Stromal cell of bone marrow (primary cell): ENCODE measurements at places on chromosomes 4 and X.

DNA sequence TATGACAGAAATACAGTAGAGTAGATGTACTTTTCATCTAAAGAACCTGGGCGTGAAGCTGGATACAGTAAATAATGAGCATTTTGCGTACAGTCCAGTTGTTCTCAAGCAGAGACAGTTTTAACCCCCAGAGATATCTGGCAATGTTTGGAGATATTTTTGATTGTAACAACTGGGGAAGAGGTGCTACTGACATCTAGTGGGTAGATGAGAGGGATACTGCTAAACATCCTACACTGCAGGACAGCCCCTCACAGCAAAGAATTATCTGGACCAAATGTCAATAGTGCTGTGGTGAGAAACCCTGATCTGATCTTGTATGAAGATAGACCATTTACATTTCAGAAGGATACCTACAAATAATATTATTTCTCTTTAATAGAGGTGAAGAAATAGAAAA, 200.2 kb upstream of the FAM47A start:
- no peak for DNase-seq

DNA sequence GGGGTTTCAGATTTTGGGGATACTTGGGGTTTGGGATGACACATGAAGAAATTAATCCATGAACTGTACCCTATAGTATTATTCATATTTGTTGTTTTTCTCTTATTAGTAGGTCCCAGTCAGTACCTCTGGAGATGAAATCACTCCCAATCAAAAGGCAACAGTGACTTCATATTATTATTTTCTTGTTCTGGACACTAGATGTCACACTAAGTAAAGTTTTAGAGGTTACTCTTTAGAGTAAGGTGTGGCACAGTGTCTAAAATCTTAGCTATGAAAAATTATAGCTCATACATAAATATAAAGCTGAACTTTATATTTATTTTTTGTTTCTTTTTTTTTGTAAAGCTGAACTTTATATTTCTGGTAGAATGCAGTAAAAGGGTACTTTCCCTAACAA, 35.1 kb downstream of the FAM114A1 start:
- no peak for DNase-seq

GRCh38 chr4:153573221-153573620, 107.1 kb downstream of the TMEM131L start:
- no peak for DNase-seq

GRCh38 chr4:134708026-134708425, 506.4 kb upstream of the PABPC4L start:
- no peak for DNase-seq

DNA sequence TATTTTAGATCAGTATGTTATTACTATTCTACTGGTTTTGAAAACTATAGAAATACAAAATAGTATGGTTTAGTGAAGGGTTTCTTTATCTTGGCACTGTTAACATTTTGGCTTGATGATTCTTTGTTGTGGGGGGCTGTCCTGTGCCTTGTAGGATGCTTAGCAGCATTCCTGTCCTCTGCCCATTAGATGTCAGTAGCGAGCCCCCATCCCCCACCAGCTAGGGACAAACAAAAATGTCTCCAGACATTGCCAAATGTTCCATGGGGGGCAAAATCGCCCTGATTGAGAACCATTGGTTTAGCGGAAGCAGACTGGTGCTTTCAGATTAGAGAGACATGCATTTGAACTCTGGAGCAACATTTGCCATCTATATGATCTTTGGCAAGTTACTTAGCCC, 23.3 kb downstream of the SPARCL1 start:
- no peak for DNase-seq

GRCh38 chr4:158420782-158421181, 100.9 kb upstream of the RXFP1 start:
- no peak for DNase-seq

DNA sequence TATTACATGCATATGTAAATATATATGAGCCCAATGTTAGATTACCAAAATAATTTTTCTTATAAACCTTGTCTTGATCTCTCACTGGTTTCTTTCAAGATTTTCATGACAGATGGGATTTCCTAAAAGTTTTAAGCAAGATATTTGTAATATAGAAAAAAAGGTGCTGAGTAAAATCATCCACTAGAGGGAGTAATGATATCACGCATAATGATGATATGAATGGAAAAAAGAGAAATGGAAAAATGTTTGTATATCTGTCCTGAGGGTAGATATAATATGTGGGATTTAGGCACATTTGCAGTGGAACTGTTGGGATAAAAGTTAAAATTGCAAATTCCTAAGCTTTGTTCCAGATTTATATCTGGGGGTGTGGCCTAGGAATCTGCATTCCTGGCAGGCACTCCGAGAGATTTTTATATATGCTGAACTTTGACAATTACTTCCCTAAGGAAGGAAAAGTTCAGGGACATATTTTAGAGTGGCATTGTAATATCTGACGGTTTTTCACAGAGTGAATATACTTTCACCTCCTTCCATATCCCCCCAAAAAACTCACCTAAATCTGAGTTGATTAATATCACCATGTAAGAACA, 60.5 kb downstream of the TMA16 start:
- no peak for DNase-seq

DNA sequence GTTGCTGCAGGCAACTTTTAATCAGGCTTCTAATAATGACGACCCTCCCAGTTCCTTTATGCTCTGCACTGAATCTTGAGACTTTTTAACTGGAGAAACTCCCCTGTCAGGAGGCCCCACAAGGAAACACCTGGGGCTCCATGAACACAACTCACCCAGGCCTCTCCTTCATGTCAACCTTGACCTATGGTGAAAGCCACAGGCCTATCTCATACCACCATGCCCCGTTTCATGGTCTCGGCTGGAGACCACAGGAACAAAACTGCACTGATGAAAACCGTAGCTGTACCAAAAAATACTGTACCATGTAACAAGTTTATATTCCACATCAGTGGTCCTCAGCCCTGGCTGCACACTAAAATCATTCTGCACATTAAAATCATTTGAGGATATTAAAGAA, 57.0 kb downstream of the ZNF827 start:
- no peak for DNase-seq

- no peak for DNase-seq
Measured at GRCh38 chr4:16187455-16187854, 38.8 kb downstream of the TAPT1 start.

- no peak for DNase-seq
Measured at GRCh38 chr4:44914748-44915147, 188.4 kb upstream of the GNPDA2 start.

DNA sequence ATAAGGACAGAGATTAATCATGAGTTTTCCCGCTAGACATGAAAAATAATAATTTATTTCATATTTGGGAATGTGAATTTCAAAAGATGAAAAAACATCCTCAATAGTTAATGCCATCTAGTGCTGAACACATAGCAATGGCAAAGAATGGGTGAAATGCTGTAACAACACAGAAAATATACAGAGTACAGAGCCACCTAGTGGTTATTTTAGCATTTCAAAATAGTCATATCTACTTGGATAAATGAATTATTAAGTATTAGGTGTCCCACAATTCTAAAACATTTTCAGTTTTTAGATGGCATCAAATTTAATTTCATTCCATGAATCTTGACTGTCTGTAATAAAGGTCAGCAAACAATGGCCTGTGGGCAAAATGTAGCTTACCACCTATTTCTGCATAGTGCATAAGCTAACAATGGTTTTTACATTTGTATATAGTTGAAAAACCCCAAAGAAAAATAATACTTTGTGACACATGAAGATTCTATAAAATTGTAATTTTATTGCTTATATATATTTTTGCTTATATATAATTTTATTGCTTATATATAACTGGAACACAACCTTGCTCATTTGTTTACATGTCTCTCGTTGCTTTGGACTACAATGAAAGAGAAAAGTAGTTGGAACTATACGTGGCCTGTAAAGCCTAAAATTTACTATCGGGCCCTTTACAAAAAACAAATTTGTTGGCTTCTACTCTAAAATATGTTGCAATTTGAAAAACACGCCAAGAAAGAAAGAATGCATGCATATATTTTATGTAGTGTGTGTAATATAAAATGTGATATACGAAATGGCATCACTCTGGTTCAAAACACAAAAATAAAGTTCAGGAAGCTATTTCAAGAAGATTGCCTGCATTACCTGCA, 99.1 kb upstream of the FAM47C start:
- peak; percentile 21 for DNase-seq

DNA sequence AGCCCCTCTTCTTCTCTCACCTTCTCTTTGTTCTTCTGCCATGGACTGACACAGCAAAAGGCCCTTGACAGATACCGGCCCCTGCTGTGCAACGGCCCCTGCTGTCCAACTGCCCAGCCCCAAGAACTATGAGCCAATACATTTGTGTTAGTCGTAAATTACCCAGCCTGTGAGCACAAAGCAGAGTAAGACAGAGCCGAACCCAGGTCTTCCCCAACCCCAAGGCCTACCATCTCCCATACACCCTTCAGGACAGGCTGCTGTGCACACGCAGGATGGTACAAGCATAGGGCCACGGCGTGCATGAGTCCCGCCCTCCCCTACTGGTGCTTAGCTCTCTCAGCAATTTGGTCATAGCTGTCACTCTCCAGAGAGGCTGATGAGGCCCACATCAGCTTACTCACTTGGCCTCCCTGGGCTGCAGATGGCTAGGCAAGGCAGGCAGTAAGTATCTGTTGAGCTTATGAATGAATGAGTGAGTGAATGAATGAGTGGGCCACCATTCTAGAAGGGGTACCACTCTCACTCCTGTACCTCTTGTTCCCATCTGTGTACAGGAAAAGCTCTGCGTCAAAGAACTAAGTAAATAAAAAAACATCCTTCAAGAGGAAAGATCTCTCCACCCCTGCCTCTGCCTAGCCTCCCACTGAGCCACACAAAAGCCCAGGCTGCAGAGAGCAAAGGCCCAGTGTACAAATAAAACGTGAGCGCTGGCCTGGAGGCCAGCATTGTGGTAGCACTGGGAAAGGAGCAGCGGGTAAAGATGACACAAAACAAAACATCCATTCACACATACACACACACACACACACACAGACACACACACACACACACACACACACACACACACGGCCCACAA, 13.9 kb downstream of the WDR1 start:
- DNase-seq = no peak

DNA sequence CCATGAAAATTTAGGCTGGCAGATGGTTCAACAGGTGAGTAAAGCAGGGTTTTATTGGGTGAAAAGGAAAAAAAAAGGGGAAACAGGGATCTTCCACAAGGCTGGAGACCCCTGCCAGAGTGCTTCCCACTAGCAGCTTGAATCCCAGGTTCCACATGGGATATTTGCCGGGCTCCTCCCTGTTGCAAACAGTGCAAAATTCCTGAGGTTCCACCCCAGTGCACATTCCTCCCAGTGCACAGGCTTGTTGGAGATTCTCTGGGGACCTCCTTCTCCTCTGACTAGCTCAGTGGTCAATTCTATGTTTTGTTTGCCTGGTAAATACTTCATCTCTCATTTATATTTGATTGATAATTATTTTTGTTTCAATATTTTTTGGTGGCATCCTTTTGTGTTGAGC, 66.4 kb upstream of the UGT2B15 start:
- DNase-seq = no peak

DNA sequence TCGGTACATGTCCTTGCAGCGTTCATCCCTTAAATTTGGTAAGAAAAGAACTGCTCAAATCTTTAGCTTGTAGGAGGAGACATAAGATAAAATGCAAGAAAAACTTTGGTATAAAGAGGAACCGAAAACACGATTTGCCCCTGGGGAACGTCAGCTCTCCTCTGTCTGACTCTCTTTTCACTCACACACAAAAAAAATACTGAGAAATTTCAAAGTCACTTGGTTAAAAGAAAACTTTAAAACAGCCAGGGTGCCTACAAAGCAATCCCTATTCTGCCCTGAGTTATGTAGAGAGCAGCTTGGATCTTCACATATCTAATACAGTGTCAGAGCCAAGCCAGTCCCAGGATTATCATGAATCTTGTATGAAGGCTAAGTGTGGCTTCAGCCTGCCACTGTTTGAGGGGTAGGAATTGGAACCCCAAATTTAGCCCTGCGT, 248.5 kb upstream of the CXXC4 start:
- no peak for DNase-seq

GRCh38 chr4:175891851-175892250, 79.8 kb upstream of the GPM6A start:
- DNase-seq = peak; percentile 4

GRCh38 chr4:105386012-105386411, 87.8 kb downstream of the PPA2 start:
- DNase-seq = no peak

GRCh38 chr4:35933901-35934300, 310.4 kb downstream of the ARAP2 start:
- DNase-seq = no peak

- no peak for DNase-seq
Measured at GRCh38 chrX:129963729-129964128, 18.7 kb upstream of the BCORL1 start.

GRCh38 chrX:133859336-133859735, 126.1 kb downstream of the GPC3 start:
- no peak for DNase-seq

DNA sequence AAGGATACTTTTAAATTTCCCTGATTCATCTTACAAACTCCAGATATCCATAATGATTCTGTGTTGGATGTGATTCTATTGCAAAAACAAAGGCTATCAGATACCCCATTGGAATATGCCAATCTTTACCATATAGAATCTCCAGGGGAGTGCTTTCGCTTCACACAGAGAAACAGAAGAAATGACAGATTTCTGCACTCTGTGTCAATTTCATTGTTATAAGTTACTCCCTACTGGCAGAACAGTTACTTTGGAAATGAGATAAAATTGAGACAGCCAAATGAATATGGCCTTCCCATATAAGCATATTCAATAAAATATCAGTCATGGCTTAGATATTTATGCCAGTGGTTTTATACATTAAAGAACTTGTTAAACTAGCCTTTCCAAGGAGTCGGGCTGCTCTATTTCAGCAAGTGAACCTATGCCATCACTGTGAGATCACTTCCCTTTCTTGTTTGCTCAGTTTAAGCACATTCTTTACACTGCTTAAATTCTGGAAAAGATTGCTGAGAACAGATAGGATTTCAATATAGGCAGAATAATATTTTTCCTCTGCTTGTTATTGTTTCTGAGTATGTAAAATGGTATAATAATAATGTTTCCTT, 127.5 kb upstream of the ANXA10 start:
- DNase-seq = no peak

DNA sequence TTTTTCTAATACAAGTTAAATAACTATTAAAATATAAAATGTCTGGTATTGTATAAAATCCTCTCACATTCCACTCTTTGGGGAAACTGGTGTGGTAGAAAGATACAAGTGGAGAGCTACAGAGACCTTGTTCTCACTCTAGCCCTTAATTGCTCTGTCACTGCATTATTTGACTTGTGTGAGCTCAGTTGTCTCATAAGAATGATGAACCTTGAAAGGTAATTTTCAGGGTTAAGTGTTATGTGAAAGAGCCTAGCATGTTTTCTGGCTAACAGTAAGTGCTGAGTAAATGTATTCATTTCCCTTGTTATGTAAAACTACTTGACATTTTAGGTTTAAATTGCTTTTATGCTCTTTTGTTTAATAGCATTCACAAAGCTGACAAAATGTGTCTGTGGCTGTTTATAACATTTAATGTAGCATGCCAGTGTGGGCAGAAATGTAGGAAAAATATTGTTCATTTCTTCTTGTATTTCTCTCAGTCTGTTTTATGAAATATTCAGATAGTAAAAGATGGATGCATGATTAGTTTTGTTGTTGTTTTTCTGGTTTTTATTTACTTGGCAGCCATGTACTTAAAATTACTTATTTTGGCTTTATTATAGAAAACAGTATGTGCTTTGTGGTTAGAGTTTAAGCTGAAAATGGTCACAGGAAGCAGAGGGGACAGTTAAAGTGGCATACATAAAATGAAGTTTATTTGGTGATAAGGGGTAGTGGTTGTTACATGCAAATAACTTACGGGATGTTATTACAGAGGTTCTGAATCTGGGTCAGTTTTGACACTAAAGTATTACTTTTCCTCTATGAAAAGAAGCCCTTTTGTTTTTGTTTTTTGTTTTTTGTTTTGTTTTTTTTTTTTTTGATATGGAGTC, 29.2 kb downstream of the SLAIN2 start:
- DNase-seq = no peak
